ENCODE measurements at places on chromosomes 6 and 20.

DNA sequence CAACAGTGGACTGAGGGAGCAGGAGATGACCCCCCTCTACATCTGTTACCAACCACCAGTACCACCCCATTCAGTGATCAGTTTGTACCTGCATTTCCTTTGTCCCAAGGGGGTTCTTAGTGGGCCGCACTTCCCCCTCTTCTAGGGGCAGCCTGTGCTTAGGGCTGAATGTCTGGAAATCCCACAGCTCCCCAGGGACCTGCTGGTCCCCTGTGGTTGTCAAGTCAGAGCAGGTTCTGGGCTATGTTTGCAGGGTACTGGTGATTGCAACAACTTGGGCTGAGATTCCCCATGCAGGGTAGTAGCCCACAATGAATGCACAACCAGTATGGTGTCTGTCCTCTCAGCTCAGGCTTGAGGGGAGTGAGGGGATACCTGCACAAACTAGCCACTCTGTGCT is 39.7 kb upstream of the COL10A1 start:
- DNase-seq: no peak

DNA sequence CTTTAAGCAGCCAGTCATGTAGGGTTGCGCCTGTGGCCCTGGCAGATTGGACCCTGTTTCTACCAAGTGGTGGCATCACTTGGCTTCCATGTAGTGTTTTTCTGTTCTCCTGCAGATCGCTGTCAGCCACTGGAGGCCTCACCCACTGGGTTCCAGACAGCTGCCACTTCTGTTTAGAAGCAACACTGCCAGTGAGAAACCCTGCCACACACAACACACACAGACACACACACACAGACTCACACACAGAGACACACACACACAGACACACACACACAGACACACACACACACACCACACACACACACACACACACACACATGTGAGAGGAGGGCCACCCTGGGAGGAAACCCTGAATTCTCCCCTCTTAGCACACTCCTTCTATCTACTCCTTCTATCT is 51.8 kb downstream of the UTRN start:
- no peak for DNase-seq

- DNase-seq: no peak
These were observed 18.6 kb downstream of the SNX14 start for GRCh38 chr6:85574932-85575598.

DNA sequence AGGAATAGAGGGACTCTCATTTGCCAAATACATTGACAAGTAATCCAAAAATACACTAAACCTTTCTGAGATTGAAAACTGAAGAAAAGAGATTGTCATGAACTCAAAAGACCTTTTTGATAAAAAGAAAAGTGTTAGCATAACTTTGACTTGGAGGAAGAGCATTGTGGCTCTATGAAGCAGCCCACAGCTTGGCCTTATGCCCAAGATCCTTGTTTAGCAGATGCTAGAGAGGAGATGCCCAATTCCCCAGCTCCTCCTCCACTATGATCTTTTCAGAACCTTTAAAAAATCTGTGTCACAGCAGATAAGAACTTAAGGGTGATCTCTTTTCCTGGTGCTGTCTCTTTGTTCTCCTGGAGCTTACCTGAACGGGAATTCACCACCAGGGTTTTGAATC is 35.8 kb upstream of the IGF2R start:
- no peak for DNase-seq

DNA sequence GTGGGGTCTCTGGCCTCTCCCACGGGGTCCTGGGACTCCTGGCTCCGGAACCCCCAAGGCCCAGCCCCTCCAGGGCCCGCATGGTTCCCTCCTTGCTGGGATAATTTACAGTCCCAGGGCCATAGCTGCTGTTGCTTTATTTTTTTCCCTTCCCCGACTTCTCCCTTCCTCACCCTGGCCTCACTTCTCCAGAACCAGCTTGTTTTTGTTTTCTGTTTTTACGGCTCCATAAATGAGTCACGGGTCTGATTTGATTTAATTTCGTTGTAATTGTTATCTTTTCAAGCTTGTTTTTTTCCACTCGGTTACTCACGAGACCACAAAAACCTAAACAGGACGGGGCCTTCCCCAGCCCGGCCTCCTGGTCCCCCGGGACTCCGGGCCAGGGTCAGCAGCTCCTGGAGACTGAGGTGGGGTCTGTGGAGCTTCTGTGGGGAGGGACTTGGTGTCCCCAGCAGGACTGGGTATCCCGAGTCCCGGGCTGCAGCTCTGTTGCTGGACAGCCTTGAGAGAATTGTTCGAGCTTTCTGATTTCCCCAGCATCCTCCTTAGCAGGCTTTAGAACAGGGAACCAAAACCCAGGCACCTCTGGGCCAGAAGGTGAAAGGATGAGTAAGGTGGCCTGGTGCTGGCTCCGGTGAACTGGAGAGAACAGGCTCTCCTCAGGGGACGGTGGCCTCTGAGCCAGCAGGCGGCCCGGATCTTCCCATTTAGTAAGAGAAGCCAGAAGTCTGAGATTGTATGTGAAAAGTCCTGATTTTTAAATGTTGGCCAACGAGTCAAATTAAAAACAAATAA is 94.9 kb downstream of the CEBPB start:
- DNase-seq: no peak

- no peak for DNase-seq
These were observed 210.8 kb downstream of the CDKAL1 start for GRCh38 chr6:20744911-20745557.

DNA sequence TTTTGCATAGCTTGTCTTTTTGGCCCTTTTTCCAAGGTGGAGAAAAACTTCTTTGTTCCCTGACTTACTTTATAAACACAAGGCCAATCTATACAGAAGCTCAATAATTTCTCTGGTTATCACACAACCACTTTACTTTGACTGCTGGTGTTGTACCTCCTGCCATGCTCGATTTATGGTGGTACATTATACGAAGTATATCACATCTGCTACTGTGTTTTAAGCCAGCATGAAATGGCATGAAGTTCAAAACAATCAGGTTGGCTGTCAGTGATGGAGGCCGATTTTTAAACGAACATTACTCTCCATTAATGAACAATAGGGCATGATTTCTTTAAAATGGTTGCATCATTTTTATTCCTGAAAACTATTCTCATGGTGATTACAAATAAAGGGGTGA is 21.0 kb upstream of the ATXN1 start:
- DNase-seq: no peak

DNA sequence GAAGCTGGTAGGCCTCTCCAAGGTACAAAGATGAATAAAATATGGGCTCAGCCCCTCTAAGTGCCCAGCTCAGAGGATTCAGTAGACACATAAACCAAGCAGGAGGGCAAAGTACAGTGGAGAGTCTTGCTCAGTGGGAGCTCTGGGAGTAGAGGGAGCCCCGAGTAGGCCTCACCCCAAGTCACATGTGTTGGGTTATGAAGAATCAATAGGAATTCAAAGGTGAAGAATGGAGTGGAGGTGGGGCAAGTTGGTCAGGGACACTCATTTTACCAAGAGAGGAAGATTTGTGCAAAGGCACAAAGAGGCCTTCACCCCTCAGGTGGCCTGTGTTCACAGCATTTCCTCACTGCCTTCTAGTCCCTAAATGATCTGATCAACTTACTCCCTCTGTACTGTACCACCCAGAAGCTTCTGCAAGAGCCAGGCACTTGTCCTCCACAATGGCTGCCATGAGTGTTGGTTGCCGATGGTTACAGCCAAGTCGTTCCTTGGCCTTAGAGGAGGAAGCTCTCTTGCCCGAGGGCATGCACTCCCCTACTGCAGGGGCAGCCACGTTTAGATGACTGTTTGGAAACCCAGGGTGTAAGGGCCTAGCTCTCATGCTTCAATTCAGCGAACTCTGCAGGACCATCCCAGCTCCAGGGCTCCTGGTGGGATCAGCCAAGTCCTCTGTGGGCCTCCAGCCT is 6.7 kb upstream of the CDKN1A start:
- no peak for DNase-seq

DNA sequence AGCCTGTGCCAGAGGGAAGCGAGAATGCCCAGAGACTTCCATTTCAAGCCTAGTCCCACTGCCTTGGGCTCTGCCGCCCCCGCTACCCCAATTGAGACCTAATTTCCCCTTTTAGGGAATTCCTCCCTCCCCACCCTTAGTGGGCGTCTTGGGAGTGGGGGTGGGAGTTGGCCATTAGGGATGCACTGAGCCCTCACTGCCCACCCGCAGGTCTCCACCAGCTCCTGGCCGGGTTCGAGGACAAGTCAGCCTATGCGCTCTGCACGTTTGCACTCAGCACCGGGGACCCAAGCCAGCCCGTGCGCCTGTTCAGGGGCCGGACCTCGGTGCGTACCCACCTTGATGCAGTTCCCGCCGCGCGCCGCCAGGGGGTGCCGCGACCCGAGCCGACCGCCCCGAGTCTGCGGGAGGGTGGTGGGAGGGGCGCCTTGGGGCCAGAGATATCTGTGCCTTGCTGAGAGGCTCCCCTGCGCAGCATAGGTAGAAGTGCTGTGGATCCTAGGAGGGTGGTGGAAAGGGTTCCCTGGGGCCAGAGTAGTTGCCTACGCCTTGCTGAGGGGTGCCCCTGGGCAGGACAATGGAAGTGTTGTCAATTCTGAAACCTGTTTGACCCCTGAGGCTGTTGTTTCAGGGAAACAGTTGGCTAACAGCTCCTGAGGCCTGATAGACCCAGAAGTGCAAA is 9.2 kb downstream of the ITPA start:
- no peak for DNase-seq

- DNase-seq: no peak
These were observed 102.7 kb upstream of the AHI1 start for GRCh38 chr6:135600086-135600702.

DNA sequence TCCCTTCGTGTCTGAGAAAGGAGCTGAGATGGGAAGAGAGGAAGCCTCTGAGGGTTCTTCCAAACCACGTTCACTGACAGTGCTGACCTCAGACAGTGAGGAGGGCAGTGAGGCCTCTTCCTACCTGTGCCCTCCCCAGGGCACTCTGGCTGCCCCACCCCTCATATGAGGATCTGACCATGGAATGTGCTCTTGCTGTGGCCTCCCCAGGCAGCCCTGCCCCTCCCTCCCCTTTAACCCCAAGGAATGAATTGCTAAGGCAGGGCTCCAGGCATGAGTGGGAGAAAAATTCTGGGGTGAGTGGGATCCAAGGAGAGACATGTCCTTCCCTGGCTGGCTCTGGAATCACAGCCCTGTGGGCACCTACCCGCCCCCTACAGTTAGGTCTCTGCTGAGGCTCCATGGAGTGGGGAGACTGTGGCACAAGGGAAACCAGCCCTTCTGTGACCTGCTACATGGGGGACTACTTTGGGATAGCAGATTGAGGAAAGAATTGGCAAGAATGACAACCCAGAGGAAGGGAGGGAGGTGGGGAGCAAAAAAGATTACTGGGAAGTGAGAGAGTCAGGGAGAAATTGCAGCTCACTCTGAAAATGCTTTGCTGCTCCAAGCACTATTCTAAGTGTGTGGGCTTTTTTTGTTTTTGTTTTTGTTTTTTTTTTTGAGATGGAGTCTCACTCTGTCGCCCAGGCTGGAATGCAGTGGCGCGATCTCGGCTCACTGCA is 29.4 kb downstream of the TNXB start:
- no peak for DNase-seq

DNA sequence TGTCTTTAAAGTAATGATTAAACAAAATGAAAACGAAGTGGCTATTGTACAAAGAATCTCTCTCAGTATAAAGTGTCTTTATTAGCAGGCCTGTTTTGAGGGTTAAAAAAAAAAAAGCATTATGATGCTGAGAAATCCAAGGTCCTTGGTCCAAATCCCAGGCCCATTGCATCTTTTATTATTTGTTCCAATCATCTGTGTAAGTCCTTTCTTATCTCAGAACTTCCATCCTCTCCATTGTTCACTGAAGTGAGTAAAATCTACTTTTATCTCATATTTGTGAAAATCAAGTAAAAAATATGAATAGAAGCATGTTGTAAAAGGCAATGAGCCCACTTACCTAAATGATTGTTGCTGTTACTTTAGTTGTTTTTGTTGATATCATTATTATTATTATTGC is 499.1 kb upstream of the JAG1 start:
- DNase-seq: no peak

GRCh38 chr6:24666097-24666640 is 530 bp downstream of the TDP2 start:
- no peak for DNase-seq

DNA sequence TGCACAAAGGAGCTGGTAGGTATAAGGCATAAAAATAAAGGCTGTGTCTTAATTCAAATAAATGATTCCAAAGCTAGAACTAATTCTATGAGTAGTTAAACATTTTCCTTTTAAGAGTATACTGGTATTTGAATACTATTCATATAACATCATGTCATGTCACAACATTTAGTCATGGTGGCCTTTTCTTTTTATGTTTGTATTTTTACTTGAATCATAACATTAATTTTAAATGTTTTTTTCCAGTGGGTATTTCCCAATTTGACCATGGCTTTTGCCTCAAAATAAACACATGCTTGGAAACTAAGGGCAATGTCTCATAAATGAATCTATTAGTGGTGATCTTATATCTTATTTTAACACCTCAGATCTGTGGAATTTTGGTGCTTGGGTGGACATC is 177.1 kb downstream of the CD109 start:
- no peak for DNase-seq

DNA sequence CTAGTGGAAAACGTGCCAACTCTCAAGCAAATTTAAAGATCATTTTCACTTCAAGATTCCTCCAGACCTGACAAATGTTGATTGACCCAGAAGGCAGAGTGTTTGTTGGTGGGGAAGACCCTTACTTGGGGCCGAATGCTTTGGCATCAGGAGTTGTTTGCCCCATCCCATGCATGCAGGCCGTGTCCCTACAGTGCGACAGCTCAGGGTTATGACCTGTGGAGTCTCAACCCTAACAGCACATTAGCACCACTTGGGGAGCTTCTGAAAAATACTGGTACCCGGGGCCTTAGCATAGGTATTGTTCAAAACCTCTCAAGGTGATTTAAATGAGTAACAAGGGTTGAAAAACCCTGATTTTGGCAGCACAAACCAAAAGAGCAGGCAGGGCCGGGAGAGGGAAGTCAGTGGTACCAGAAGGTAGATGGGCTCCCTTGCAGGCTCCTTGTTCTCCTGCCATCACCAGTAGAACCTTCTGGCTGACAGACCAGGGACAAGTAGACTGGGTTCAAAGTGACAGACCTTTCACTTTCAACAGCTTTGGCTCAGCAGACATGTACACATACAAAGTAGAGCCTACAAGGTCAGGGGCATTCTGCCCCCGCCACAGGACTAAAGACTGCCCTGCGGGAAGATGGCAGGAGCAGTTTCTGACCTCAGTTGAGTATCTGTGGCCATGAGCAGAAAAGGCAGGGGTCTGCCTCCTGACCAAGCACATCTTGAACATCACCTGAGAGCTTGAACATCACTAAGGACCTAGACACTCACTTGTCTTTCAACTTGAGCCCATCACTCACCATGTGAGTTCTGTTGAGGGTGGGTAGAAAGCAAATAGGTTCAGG is 39.6 kb downstream of the PLCG1 start:
- no peak for DNase-seq
